ENCODE measurements at places on chromosomes 2 and 18. TPM values are rescaled to one million over a fixed set of nuclear protein-coding genes. Genes with fewer than 3 reads are reported as not detected.

GRCh38 chr18:36700955-36701354 lies 127.8 kb downstream of the TPGS2 start:
- no peak for DNase-seq

INPP1 gene
- 38.1 TPM for total RNA-seq

DNA sequence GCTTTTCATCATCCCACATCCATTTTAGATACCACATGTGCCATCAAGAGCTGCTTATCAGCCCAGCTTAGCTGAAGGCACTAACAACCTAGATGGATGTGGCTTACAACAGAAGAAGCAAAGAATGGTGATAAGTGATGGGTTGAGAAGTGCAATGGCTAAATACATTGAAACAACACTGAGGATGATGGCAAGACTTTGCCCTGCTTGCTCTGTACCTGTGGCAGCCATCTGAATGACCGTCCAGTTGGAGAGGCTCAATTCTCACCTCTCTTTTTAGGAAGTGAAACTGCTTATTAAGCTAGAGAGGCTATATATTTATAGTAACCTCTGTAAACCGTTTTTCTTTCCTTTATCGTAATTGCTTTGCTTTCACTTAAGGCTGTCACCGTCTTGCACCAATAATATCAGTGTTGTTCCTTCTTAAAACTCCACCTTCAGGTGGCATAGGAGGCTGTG lies 5.7 kb downstream of the GPATCH11 start:
- no peak for DNase-seq

- DNase-seq: no peak
These were observed 181.3 kb downstream of the TMX3 start for GRCh38 chr18:68533641-68534040.

- no peak for DNase-seq
These were observed 3.9 kb upstream of the HOXD10 start for GRCh38 chr2:176112375-176113302.

DNA sequence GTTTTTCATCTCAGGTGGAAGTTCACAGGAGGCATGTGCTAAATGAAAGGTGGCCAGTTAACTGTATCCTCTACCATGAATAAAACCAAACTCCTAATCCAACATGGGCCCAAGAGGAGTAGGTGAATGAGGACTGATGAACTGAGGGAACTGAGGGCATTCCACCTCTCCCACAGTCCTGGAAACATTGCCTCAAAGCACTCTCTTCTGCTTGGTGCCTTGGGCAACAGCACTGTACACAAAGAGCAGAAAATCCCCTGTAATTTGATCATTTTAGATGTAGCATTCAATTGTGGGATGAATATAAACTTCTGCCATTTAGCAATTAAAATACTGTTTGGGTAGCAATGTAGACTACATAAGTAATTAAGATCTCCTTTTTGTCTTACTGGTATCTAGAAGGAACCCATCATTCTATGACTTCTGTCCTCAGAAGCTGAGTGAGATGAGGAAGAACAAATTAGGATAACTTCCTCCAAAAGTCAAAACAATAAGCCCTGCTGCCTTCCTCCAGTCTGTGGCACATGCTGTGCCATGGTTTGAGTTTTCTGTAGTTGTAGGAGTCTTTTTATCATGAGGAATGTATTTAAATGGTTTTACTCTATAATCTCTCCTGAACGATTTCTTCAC lies 86.7 kb upstream of the ZEB2 start:
- DNase-seq: no peak

DNA sequence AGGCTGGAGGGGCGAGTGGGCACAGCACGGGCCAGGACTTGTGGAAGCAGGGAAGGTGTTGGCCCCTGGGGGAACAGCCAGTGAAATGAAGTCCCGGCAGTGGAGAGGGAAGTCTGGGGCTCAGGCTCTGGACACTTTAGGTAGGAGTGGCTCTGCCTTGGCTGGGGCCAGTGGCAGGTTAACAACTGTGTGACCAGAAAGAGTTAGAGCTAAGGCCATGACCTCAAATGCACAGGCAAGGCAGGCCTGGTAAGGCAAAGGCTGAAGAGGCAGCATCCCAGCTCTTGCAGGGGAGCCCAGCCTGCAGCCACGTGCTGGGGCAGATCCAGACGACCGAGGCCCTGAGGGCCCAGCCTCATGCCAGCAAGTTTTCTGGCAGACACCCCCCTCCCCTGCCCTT lies 21.5 kb downstream of the PCARE start:
- no peak for DNase-seq

DNA sequence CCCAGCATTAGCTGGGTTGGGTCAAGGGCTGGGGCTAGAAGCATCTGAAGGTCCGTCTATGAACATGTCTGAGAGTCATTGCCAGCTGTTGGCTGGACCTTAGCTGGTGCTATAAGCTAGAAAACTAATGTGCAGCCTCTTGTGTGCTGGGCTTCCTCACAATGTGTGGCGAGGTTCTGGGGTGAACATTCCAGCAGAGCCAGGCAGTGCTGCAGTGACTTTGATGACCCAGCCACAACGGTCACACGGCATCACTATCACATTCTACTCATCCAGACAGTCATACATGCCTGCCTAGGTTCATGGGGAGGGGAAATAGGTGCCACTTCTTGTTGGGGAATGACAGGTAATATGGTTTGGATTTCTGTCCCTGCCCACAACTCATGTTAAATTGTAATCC lies 260.5 kb downstream of the CYP26B1 start:
- DNase-seq: no peak

All from upper lobe of right lung (tissue), 1 donor.